Osteocyte (in vitro differentiated cells): ENCODE measurements at places on chromosomes 3 and 15. TPM values are rescaled to one million over a fixed set of nuclear protein-coding genes. Genes with fewer than 3 reads are reported as not detected.
A peak's percentile ranks its signal among the peaks of the same experiment; 100 is the strongest.

GRCh38 chr3:46399098-46399497 is 7.8 kb downstream of the CCR5AS start:
- peaks cover 3% of the 10 kb centered on the region for H3K4me1 ChIP-seq
- no peak overlapping the region for H3K27ac ChIP-seq
- no peaks in the 10 kb centered on the region for H3K36me3 ChIP-seq
- DNase-seq = no peak

DNA sequence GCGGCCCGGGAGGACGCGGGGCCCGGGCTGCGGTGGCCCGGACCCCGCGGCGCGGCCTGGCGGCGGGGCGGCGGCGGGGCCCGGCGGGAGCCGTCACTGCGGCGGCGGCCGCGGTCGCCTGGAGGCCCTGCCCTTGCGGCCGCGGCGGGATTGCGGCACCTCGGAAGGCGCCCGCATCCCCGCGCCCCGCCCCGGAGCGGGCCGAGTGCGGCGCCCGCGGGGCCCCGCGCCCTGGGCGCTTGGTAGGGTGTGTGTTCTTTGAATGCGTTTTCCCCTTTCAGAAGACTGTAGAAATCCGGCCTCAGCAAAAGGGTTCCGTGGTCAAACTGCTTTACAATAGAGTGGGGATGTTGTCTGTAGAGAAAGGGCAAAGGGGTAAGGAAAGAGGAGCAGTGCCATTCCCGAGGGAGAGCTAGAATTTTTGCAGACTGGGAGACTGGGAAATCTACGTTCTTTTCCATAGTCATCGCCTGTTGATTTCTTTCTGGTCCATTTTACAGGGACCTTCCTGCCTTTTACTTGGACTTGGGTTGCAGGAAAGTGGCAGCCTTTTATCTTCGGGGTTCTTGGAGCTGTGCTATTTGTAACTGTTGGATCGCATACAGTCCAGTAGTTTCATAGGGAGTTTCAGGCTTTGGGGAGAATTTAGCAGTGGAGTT is 630 bp downstream of the SNRK start:
- DNase-seq = no peak
- H3K27ac ChIP-seq = peak overlapping the region; percentile 88
- peak overlapping the region; percentile 86 for H3K4me3 ChIP-seq
- H3K27me3 ChIP-seq = peaks cover 20% of the 10 kb centered on the region

- no peaks in the 10 kb centered on the region for H3K36me3 ChIP-seq
- H3K27ac ChIP-seq = peak overlapping the region; percentile 31
- no peak overlapping the region for H3K4me3 ChIP-seq
Measured at GRCh38 chr15:62569460-62570404, 404.6 kb upstream of the C2CD4B start.

GRCh38 chr3:190458040-190458439 is 8.3 kb upstream of the TMEM207 start:
- H3K27me3 ChIP-seq = peaks cover 7% of the 10 kb centered on the region
- no peak overlapping the region for H3K4me3 ChIP-seq
- peaks cover 10% of the 10 kb centered on the region for H3K4me1 ChIP-seq
- no peaks in the 10 kb centered on the region for H3K36me3 ChIP-seq

DNA sequence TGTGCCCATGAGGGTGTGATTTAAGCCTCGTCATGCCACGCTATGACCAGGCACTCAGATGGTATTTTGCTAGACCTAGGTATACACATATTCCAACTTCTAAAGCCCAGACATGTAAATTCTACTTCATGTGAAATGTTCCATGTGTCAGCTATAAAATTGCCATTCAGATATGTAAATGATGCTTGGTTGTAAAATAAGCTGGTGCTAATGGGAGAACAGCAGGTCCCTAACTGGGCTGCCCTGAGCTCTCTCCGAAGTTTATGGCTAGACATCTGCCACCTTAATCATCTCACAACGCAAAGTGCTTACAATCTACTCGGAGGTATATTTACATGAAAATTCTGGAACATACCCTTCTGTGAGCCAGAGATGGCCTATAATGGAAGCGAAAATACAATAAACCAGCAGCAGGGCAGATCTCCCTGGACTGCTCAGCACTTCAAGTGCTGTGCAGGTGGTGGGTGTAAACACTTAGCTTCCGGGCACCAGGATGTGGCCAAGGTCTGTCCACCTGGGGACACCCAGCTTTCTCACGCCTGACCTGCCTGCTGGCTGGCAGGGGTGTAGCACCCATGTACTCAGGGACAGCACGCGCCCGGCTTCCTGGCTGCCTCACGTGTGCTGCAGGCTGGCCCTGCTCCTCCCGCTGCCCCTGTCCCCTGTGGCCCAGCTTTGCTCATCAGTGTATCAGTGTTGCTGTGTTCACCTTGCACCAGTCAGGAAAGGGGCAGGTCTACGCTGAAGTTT is 82.0 kb downstream of the CHDH start:
- H3K27ac ChIP-seq = no peak overlapping the region
- H3K36me3 ChIP-seq = no peaks in the 10 kb centered on the region
- H3K4me3 ChIP-seq = no peak overlapping the region
- peaks cover 20% of the 10 kb centered on the region for H3K27me3 ChIP-seq
- no peaks in the 10 kb centered on the region for H3K4me1 ChIP-seq
- DNase-seq = no peak

DNA sequence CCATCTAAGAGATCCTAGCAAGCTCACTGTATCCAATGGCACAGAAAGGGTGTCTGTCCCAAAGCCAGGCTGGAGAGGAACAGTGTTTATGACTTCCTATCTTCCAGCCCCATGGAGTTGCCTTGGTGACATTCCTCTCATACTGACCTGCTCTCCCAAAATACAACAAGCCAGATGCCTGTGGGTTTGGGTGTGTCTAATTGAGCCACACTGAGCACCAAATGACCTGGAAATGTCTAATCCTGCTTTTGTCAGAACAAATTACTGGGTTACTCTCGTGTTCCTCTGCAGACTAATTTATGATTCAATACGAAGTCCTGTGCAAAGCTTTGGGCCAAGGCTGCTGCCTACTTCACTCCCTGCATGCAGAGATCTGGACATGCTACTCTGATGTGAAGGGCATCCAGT is 98.1 kb upstream of the STRIT1 start:
- no peaks in the 10 kb centered on the region for H3K36me3 ChIP-seq
- DNase-seq = no peak
- peaks cover 25% of the 10 kb centered on the region for H3K27me3 ChIP-seq
- no peak overlapping the region for H3K4me3 ChIP-seq

GRCh38 chr15:49692514-49693090 is 71.8 kb downstream of the DTWD1 start:
- H3K27ac ChIP-seq = no peak overlapping the region
- no peaks in the 10 kb centered on the region for H3K36me3 ChIP-seq

DNA sequence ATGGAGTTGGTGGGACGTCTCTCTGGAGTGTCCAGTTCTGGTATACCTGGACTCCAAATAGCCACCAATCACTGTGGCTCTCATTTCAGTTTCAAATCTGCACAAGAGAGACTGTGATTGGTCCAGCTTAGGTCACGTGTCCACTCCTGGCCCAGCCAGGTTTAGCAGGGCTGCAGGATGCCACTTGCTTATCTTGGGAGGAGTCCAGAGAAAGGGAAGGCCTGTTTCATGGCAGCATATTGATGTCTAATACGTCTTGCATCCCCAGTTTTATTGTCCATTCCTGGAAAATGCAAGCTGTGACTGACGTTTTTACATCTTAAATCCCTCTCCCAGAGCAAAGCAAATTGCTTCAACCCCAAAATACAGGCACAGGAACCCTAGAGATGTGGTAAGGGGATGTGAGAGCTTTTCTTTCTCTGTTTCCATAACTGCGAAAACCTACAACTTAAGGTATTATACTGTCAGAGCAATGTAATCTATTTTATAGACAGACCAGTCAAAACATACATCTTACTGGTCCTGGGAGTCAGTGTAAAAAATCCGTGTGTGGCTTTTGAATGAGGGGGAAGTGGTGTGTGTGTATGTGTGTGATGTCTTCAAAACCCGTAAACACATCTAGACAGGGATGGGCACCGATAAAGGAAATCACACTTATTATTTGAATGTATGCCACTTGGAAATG is 274.4 kb downstream of the TLE3 start:
- no peak overlapping the region for H3K27ac ChIP-seq
- H3K4me3 ChIP-seq = no peak overlapping the region
- no peak for DNase-seq

- no peak for DNase-seq
- peak overlapping the region; percentile 75 for H3K27ac ChIP-seq
- peaks cover 4% of the 10 kb centered on the region for H3K36me3 ChIP-seq
- H3K4me3 ChIP-seq = no peak overlapping the region
- peaks cover 54% of the 10 kb centered on the region for H3K4me1 ChIP-seq
Measured at GRCh38 chr3:156812521-156813335, 13.4 kb upstream of the LEKR1 start.

DNA sequence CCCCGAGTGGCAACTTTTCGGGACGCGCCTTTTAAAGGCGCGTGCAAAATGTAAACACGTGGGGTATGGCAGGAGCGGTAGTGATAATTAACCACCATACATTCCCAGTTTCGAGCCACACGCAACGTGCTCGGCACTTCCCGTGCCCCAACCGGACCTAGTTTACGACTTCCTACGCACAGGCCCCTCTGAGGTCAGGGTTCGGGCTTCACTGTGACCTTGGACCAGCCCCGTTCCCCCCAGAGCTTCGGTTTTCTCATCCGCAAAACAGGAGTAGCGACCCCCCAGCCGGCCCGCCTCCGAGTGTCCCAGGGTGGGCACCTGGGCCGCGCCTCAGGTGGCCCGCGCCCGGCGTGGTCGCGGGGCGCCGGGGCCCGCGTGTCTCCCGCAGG is 451 bp downstream of the CHCHD4 start:
- H3K4me1 ChIP-seq = peaks cover 34% of the 10 kb centered on the region
- H3K27me3 ChIP-seq = no peaks in the 10 kb centered on the region
- peak overlapping the region; percentile 86 for H3K4me3 ChIP-seq
- DNase-seq = no peak
- peak overlapping the region; percentile 71 for H3K27ac ChIP-seq

- DNase-seq = no peak
- H3K4me3 ChIP-seq = no peak overlapping the region
- H3K4me1 ChIP-seq = peaks cover 10% of the 10 kb centered on the region
- no peaks in the 10 kb centered on the region for H3K27me3 ChIP-seq
- H3K36me3 ChIP-seq = no peaks in the 10 kb centered on the region
- no peak overlapping the region for H3K27ac ChIP-seq
Measured at GRCh38 chr3:55180936-55181535, 253.2 kb upstream of the LRTM1 start.

GRCh38 chr15:40637221-40637745 is 43.2 kb downstream of the KNL1 start:
- no peaks in the 10 kb centered on the region for H3K27me3 ChIP-seq
- no peak overlapping the region for H3K27ac ChIP-seq
- no peak overlapping the region for H3K4me3 ChIP-seq

- H3K4me3 ChIP-seq = no peak overlapping the region
- no peak overlapping the region for H3K27ac ChIP-seq
- H3K27me3 ChIP-seq = peaks cover 18% of the 10 kb centered on the region
- no peaks in the 10 kb centered on the region for H3K36me3 ChIP-seq
Measured at GRCh38 chr3:59990915-59991314, 941.1 kb upstream of the CFAP20DC start.

GRCh38 chr3:106281221-106281620 is 412.4 kb upstream of the CBLB start:
- H3K27ac ChIP-seq = no peak overlapping the region
- DNase-seq = no peak
- peaks cover 4% of the 10 kb centered on the region for H3K4me1 ChIP-seq
- no peaks in the 10 kb centered on the region for H3K36me3 ChIP-seq
- no peak overlapping the region for H3K4me3 ChIP-seq
- H3K27me3 ChIP-seq = no peaks in the 10 kb centered on the region

DNA sequence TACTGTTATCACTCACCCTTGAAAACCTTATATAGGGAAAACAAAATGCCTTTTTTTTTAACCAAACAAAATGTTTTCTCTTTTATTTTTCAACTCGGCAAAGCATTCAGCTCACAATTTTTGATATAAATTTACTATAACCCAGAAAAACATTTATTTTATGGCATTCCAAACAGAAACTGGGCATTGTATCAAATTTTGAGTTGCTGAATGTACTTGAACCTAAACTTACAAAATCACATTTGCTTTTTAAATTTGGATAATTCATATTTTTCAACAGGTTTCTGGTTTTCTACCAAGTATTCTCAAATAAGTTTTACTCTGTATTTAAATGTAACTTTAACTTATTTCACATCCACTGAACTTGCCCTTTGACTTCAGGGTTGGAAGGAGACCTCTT is 405.6 kb downstream of the GRM7 start:
- no peak for DNase-seq
- H3K4me1 ChIP-seq = no peaks in the 10 kb centered on the region
- no peak overlapping the region for H3K4me3 ChIP-seq
- no peaks in the 10 kb centered on the region for H3K27me3 ChIP-seq
- no peaks in the 10 kb centered on the region for H3K36me3 ChIP-seq

- H3K27ac ChIP-seq = peak overlapping the region; percentile 50
- peaks cover 30% of the 10 kb centered on the region for H3K36me3 ChIP-seq
Measured at GRCh38 chr3:179045719-179046402, 25.7 kb downstream of the ZMAT3 start.

DNA sequence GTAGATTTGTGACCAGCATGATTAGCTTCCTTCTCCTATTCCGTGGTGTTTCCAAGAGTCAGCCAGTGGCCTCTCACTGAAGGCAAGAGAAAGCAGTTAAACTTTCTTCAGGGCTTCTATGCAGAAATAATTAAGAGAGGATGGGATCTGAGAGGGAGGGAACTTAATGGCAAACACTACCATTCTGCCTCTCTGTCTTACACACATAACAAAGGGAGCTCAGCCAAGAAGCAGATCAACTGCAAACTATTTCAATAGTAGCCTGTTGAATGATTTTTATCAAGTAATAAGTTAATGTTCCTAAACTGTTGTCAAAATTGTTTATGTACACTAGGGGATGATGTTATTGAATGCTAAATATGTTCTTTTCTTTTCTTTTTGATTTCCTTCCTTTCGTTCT is 11.8 kb downstream of the OXSR1 start:
- no peak overlapping the region for H3K4me3 ChIP-seq
- peaks cover 5% of the 10 kb centered on the region for H3K36me3 ChIP-seq
- no peak for DNase-seq

GRCh38 chr3:188772886-188773285 is 398.9 kb upstream of the TPRG1 start:
- H3K4me1 ChIP-seq = peaks cover 25% of the 10 kb centered on the region
- no peak overlapping the region for H3K4me3 ChIP-seq
- no peaks in the 10 kb centered on the region for H3K27me3 ChIP-seq
- H3K27ac ChIP-seq = peak overlapping the region; percentile 47
- no peaks in the 10 kb centered on the region for H3K36me3 ChIP-seq

GRCh38 chr15:27723821-27724220 is 375.3 kb downstream of the OCA2 start:
- H3K4me1 ChIP-seq = no peaks in the 10 kb centered on the region
- no peak overlapping the region for H3K27ac ChIP-seq
- DNase-seq = no peak
- H3K36me3 ChIP-seq = no peaks in the 10 kb centered on the region
- peaks cover 3% of the 10 kb centered on the region for H3K27me3 ChIP-seq

GRCh38 chr3:4900298-4900697 is 78.9 kb upstream of the BHLHE40 start:
- no peak overlapping the region for H3K27ac ChIP-seq
- H3K36me3 ChIP-seq = no peaks in the 10 kb centered on the region
- H3K4me1 ChIP-seq = peaks cover 24% of the 10 kb centered on the region

Gene UCN2
- total RNA-seq = 0.81 and 0.89 TPM in 2 replicates

Gene RAB6B
- total RNA-seq = 7.8 and 11.3 TPM in 2 replicates

Gene SLC12A1
- total RNA-seq = not detected in 2 replicates

Gene P2RY1
- 0.67 and 0.91 TPM in 2 replicates for total RNA-seq

Gene GPR62
- total RNA-seq = not detected in 2 replicates

Gene WDR48
- total RNA-seq = 44.5 and 45.4 TPM in 2 replicates

Gene LMAN1L
- not detected in 2 replicates for total RNA-seq

Gene SMCO1
- total RNA-seq = not detected in 2 replicates

Gene XCR1
- not detected in 2 replicates for total RNA-seq

Gene NRROS
- total RNA-seq = 0.13 and 0.24 TPM in 2 replicates

Gene ACTC1
- total RNA-seq = 3.8 and 4.0 TPM in 2 replicates
